ENCODE measurements at places on chromosomes 5 and 9. TPM values are rescaled to one million over a fixed set of nuclear protein-coding genes. Genes with fewer than 3 reads are reported as not detected.

GRCh38 chr9:77707383-77708063 is 59.4 kb upstream of the GNA14 start:
- DNase-seq = no peak

DNA sequence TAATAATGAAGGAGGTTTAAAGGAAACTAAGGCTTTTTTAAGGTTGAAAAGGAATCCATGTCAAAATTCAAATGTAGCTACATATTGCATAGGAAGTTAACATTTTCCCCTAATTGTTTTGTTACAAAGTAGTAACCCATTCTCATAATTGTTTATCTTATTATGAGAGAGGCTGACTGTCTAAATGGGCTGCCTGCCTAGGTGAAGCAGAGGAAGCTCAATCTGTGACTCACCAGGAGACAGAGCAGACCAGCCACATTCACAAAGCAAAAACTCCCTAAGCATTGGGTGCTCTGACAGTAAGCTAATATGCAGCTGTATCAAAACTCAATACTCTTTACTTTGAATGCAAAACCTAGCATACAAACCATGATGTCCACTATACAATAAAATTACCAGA is 208.5 kb downstream of the ROR2 start:
- DNase-seq = no peak

DNA sequence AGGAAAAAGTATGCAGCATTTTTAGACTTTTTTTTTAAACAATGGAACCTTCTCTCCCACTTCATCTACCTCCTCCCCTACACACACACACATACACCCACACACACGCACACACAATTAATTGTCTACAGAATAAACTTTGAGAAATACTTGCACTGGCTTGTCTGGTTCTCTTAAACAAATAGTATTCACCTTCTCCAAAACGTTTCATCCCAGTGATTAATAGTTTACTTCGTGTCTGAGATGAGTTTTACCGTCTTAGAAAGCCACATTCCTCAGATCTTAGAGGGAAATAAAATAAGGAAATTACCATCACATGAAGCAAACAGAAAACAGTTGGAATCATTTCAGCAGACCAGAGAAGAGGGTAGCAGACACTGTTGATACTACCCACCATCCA is 570.6 kb upstream of the CLINT1 start:
- no peak for DNase-seq

The LHX3 gene
- not detected for polyA plus RNA-seq

The SPINK6 gene
- polyA plus RNA-seq = not detected

The CCIN gene
- 0.39 TPM for polyA plus RNA-seq

GRCh38 chr5:176985516-176985915 is 21.1 kb downstream of the UIMC1 start:
- DNase-seq = no peak

DNA sequence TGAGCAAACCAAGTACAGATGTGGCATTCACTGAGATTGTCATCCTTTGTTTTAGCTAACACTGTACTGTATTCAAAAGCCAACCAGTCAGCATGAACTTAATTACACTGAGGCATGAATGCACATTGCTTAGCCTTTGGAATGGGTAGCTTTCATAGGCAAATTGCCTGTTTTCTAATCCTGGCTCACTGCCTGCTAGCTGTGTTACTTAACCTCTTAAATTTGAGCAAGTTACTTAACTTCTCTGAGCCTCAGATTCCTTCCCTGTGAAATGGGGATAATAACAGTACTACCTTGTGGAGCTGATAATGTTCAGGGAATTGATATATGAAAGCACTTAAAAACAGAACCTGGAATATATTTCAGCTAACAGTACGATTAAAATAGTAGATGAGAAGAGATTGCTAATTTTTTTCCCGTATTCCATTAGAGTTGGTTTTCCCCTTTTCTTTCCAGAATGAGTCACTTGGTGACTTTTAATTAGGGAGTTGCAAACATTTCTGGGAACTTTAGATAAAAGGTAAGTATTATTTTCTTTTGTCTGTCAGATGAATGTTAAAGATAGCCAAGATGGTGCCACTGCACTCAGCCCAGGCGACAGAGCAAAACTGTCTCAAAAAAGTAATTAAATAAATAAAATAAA is 43.9 kb downstream of the ARRDC3 start:
- no peak for DNase-seq

- no peak for DNase-seq
These were observed 309.6 kb downstream of the EPB41L4A start for GRCh38 chr5:112109331-112110007.

- no peak for DNase-seq
These were observed 342.9 kb downstream of the SPOCK1 start for GRCh38 chr5:137156180-137156579.

GRCh38 chr9:125133403-125134329 is 9.7 kb downstream of the SCAI start:
- no peak for DNase-seq

DNA sequence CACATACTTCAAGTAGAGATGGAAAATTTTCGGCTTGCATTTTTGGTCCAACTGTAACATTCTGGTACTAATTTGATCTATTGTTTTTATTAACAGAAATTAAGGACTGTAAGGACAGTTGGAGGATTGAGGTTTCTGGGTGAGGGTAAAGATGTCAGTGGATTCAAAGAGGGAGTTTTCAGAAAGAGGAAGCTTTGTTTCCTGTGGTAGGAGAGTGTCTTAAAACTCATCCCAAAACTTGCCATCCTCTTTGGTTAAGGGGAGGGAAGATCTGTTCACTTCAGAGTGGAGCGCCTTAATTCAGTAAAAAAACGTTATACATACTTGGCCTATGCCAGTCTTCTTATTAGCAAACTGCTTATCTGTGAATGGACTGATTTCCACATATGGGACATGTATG is 13.8 kb downstream of the CNTRL start:
- DNase-seq = no peak

DNA sequence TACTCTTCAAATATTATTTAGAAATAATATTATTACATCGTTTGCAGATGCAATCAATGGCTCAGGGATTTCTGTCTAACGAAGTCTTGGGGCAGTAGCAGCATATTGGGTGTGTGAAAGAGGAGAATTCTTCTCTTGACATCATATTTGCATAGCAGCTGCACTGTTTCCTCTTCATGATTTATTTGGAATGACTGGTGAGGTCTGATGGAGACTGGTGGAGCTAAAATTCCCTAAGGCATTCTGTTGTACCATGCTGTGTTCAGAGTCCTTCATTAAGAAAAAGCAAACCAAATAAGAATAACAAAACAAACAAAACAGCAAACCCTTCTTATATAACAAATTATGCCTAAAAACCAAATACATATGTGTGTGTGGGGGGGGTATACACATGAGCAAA is 177.6 kb downstream of the DIRAS2 start:
- DNase-seq = no peak

GRCh38 chr5:76404223-76405211 is 1.4 kb downstream of the IQGAP2 start:
- no peak for DNase-seq

- DNase-seq = no peak
These were observed 95.0 kb upstream of the NR5A1 start for GRCh38 chr9:124602204-124602603.

DNA sequence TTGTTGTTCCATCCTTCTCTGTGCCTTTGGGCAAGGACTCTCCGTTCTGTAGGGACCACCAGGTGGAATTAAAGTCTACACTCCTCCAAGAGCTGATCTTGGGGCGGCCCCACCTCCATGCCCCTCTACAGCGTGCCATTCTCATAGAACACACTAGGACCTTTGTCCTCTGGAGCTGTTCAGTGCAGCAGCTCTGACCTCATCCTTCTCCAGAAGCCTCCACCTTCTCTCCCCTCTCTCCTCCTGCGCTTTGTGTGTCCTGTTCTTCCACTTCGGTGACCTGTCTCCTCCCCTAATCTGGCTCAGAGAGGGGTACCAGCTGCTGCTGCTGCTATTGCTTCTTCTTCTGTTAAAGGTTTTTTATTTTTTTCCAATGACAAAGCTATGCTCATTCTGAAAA is 1.8 kb upstream of the MACROH2A1 start:
- DNase-seq = no peak

The SLC34A3 gene
- 5.0 TPM for polyA plus RNA-seq

The CCNO gene
- polyA plus RNA-seq = 7.1 TPM

The IL5 gene
- polyA plus RNA-seq = not detected

- DNase-seq = no peak
These were observed 281.0 kb upstream of the IRX2 start for GRCh38 chr5:3032513-3032912.

GRCh38 chr5:34488984-34489383 is 167.1 kb upstream of the RAI14 start:
- no peak for DNase-seq

DNA sequence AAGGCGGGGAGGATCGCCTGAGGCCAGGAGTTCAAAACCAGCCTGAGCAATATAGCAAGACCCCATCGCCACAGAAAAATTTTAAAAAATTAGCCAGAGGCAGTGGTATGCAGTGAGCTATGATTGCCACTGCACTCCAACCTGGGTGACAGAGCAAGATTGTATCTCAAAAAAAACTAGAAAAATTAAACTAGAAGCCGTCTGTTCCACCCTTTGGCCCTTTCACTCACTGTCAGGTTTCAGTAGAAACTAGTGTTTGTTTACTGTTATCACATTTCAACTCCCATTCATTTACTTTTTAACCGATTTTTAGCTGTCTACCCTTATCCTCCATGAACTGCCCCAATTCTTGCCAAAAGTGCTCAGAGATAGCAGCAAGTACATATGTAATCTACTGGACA is 8.3 kb downstream of the UGCG start:
- no peak for DNase-seq

The MYMK gene
- not detected for polyA plus RNA-seq

DNA sequence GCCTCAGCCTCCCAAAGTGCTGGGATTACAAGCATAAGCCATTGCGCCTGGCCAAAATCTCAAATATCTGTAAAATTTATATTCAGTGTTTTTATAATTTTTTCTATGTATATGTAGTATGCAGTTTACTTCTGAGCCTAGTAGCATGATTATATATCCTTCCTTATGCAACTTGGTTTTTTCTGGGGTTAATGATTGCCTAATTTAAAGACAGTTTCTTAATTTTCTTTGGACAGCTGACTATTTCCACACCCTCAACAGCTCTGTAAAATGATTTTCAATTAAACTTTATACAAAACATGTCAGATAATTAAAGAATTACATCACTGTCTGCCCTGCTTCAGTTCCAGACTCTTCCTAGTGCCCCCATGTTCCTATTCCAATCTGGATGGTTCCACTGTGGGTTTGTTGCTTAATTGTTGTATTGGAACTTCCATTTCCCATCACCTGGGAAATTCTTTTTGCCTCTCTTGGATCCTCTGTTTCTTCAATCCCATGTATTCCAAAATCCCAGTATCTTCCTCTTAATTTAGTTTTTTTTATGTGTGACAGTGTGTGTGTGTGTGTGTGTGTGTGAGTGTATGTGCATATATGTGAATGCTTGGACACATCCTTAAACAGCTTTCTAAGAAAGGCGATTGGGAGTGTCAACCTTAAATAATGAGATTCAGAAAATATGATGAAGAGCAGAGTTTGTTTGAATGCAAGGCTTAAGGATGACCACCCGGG is 53.2 kb downstream of the C5orf22 start:
- no peak for DNase-seq

DNA sequence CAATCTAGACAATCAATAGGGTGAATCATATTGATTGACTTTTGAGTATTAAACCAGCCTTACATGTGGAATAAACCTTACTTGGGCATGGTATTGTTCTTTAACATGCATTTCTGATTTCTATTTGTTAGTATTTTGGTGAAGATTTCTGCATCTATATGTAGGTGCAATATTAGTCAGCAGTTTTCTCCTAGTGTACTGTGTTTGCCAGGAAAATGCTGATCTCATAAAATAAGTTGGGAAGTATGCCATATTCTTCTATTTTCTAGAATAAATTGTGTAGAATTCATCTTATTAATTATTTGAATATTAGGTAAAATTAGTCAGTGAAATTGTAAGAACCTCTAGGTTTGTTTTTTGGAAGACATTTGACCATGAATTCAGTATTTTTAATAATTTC is 38.4 kb downstream of the ANXA2R start:
- no peak for DNase-seq

DNA sequence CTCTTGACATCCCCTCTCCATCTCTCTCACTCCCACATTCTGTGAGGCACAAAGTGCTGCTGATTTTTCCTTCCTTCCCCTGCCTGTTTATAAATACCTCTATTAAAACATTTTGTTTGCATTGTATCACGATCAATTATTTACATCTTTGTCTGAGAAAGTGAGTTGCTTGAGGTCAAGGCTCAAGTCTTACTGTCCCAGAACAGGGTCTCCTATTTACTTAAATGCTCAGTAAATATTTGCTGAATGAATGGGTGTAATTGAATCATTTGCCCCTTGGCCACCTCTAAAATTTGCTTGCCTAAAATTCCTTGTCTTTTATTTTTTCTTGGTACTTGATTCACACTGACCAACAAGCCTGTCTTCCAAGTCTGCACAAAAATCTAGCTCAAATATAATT is 103.5 kb downstream of the ZNF462 start:
- DNase-seq = no peak

The C9 gene
- polyA plus RNA-seq = 0.23 TPM

The TAS2R1 gene
- polyA plus RNA-seq = 0.10 TPM

GRCh38 chr9:76564297-76564696 is 105.3 kb downstream of the GCNT1 start:
- no peak for DNase-seq

The FYB1 gene
- 3.9 TPM for polyA plus RNA-seq

The PCA3 gene
- 2.5 TPM for polyA plus RNA-seq

DNA sequence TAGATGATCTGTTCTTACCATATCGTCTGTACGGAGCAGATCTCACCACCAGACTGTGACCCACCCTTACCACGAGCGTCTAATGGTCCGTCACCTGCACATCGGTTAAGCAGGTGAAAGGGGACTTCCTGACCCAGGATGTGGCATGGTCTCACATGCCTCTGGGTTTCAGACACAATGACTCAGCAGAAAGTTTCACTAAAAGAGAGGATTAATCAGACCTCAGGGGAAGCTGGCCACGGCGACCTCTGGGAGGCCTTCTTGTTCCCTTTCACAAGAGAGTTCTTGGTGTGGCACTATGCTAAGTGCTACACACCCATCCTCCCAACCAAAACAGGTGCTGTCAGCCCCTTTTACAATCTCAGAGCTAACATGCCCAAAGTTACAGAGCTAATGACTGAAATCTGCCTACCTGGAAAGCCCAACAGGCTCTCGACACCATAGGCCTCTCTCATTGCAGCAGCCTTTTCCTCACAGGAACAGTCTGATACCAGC is 41.6 kb downstream of the ADAMTS12 start:
- no peak for DNase-seq

The SPATA31A3 gene
- polyA plus RNA-seq = not detected

GRCh38 chr9:28234894-28235277 is 661.6 kb upstream of the C9orf72 start:
- DNase-seq = no peak
